Stimulated activated CD4-positive, alpha-beta T cell treated with anti-CD3 and anti-CD28 coated beads, Interleukin-15, amount 100 ng/mL, for 1 hour (primary cell): ENCODE measurements at places on chromosomes 1 and 21.

DNA sequence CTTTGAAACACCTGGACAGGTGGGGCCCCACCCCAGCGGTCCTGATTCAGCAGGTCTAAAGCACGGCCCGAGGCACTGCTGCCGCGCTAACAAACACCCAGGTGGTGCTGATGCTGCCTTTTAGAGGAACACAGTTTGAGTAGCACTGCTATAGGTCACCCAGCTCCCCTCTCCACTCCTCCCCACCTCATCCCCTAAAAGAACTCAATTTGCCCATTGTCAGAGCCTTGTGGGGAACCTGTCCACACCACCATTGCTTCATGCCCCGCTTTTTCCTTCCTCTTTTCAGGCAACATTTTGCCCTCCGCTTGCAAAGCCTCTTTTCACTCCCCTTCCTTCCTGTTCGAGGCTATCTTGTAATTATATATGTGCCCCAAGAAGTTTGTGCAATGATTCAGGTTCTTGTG is 26.2 kb upstream of the PADI4 start:
- no peak for DNase-seq

- no peak for DNase-seq
Measured at GRCh38 chr1:186194107-186194756, 180.8 kb downstream of the TPR start.

- DNase-seq = no peak
Measured at GRCh38 chr1:20711285-20712214, 6.3 kb downstream of the KIF17 start.

- no peak for DNase-seq
Measured at GRCh38 chr1:147516157-147516917, 25.0 kb upstream of the BCL9 start.

GRCh38 chr21:42423197-42423675 is 19.5 kb downstream of the UBASH3A start:
- DNase-seq = no peak

DNA sequence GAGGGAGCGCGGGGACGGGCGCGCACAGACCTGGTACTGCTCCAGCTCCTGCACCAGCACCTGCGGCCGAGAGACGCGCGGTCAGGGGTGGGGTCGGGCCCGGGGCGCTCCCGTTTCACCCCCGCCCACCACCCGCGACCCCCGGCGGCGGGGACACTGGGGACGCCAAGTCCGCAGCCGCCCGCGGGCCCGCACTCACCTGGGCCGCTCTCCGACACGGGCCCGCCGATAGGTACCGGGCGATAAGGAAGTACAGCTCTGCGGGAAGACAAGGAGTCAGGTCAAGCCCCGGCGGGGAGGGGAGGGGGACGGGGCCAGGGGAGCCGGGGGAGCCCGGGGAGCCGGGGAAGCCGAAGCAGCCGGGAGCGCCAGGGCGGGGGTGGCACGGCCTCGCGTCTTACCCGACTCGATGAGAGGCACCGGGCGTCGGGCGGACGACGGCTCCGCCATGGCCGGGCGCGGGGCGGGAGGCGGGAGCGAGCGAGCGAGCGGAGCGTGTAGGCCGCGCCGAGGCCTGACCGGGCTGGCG is 326 bp downstream of the BRWD1 start:
- DNase-seq = no peak

GRCh38 chr1:150627826-150628410 is 1.5 kb downstream of the ENSA start:
- no peak for DNase-seq

- no peak for DNase-seq
Measured at GRCh38 chr1:213724640-213725536, 262.9 kb upstream of the PROX1 start.

GRCh38 chr1:237809099-237809498 is 81.6 kb downstream of the ZP4 start:
- DNase-seq = no peak

DNA sequence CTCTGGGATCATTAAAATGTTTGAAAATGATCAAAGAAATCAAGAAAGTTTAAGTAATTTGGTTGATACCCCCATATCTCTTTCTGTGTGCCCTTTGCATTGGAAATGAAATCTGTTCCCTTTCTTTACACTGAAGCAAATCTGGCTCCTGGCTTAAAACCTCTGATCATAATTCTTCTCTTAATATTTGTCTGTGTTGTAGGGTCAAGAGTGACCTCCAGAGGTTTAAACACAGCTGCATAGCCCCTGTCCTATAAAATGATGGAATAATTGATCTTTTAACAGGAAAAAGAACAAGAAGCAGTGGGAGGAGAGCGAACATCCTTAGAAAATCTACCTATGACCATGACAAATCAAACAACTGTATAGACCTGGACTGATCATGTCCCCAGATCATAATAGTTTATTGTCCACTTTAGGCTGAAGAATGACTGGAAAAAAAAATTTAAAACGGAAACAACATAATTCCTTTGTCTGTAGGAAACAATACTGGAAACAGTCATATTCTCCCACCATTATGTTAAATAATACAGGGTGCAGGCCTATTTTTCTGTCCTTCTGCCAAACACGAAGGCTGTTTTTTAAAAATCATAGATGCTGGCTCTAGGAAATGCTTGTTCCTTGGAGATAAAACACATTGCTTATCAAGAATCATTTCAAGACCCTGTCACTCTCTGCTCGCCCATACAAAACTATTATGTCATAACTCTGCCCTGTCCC is 184.3 kb downstream of the NEGR1 start:
- no peak for DNase-seq

DNA sequence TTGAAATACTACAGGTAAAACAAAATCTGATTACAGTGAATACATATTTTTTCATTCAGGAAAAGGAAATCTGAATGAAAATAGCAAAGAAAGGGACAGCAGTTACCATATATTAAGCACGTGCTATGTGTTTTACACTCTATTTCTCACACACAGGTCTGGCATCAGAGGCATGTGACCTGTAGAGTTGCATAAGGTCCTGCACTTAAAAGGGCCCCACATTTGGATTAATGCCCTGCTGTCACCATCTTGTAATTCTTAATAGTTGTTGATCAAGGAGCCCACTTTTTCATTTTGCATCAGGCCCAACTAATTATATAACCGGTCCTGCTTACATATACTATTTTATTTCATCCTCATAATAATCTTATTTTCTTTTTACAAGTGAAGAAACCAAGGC is 125.8 kb downstream of the LRRC40 start:
- DNase-seq = no peak

- no peak for DNase-seq
Measured at GRCh38 chr1:14363707-14364413, 234.6 kb upstream of the KAZN start.

GRCh38 chr21:46214478-46215340 is 13.9 kb downstream of the LSS start:
- DNase-seq = no peak

DNA sequence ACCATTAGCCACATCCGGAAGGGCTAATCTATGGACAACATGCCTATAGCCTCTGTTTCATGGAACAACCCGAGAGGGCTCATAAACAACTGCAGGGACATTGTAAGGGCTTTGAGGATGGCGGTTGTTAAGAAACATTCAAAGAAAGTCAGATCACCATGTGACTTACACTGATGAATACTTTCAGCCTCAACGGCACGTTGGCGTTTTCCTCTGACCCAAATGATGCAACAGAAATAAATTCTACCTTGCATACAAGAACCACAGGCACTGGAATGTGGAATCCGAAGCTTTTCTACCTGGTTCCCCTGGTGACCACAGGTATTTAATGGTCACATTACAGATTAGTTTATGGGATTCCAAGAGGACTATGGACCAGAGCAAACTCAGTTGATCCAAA is 107.0 kb downstream of the CLIC6 start:
- no peak for DNase-seq

- DNase-seq = no peak
Measured at GRCh38 chr1:81873946-81874345, 73.2 kb downstream of the ADGRL2 start.

DNA sequence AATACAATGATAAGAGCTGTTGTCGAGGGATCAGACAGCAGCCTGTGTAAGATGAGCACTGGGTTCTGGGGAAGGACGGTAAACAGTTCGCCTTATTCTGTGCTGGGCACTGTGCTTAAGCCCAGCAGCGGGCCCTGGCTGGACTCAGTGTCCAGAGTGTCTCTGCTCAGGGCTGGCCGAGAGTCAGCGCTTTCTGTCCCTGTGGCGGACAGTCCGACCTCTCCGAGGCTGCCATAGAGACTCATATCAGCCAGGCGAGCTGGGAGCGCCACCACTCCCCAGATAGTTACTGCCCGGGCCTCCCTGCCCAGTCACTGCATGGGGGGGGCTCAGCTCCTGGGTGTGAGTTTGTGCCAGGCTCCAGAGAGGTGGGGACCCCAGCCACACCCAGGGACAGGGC is 14.7 kb upstream of the NPHP4 start:
- DNase-seq = no peak

GRCh38 chr21:21969211-21969610 is 971.0 kb downstream of the NCAM2 start:
- no peak for DNase-seq

- no peak for DNase-seq
Measured at GRCh38 chr21:16422702-16423101, 692.9 kb downstream of the USP25 start.

- DNase-seq = no peak
Measured at GRCh38 chr21:31286621-31287020, 57.4 kb downstream of the TIAM1 start.

GRCh38 chr1:88892357-88892877 is 1.1 kb upstream of the GTF2B start:
- no peak for DNase-seq

- DNase-seq = no peak
Measured at GRCh38 chr1:81922955-81923354, 122.2 kb downstream of the ADGRL2 start.

- DNase-seq = no peak
Measured at GRCh38 chr21:21624674-21625073, 626.5 kb downstream of the NCAM2 start.

GRCh38 chr1:99680270-99680669 is 34.4 kb downstream of the PALMD start:
- no peak for DNase-seq

- DNase-seq = no peak
Measured at GRCh38 chr1:187577610-187578009, 748.9 kb downstream of the PLA2G4A start.

DNA sequence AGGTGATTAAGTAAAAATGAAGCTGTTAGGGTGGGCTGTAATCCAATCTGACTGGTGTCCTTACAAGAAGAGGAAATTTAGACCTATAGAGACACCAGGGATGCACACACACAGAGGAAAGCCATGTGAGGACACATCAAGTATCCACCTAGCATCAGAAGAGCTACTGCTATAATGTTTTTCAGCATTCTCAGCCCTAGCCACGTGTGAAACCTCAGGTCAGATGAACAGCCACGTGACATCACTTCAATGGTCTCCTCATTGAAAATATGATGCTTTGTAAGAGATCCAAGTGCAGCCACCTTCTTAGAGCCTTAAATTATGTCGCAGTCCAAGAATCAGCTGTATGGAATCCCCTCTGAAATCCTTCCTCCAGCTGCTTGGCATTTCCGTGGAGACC is 65.1 kb downstream of the C1orf87 start:
- no peak for DNase-seq

DNA sequence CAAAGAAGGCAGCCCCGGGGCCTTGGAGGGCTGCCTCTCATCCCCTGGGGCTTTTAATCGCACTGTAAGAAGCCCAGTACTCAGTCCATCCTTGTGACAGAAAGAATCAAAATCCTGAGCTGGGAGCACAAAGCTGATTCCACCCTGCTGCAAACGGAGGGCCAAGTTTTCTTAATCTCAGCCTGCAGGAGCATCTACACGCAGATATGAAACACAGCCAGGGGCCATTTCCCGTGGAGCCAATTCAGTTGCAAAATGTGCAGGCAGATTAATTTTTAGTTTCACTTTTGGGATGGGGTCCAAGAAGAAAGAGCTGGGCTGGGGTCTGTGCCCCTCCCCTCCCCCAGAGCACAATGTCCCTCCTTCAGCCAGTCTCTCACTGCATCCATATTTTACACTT is 4.4 kb downstream of the LYPD8 start:
- DNase-seq = no peak

GRCh38 chr1:40971966-40972365 is 7.5 kb upstream of the CTPS1 start:
- no peak for DNase-seq

GRCh38 chr1:44714944-44715571 is 15.9 kb downstream of the RNU5D-1 start:
- DNase-seq = peak; percentile 43

- no peak for DNase-seq
Measured at GRCh38 chr1:229848752-229849677, 218.0 kb upstream of the GALNT2 start.

GRCh38 chr1:222546548-222547259 is 1.2 kb downstream of the HHIPL2 start:
- no peak for DNase-seq

- no peak for DNase-seq
Measured at GRCh38 chr1:246218686-246219085, 288.4 kb downstream of the SMYD3 start.

- no peak for DNase-seq
Measured at GRCh38 chr1:101905283-101905835, 91.4 kb downstream of the OLFM3 start.
